Sciatic nerve (tissue), 2 donors: ENCODE measurements at places on chromosomes 16 and 17.

DNA sequence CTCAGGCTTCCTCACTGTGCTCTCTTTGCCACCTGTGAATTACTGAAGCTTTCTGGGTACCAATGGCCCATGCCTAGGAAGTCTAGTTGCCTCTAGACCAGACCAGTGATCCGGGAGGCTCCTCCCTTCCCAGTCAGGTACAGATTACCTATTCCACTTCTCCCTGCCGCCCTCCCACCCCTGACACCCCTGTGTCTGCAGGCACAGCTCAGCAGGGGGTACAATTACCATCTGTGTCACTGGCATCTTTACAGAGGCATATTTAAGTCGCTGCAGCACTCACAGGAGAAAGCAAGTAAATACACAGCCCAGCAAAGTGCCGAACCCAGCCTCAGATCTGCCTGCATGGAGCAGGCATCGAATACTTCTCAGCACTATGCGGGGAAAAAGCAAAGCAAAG is 5.3 kb upstream of the WSCD1 start:
- no peak for DNase-seq

DNA sequence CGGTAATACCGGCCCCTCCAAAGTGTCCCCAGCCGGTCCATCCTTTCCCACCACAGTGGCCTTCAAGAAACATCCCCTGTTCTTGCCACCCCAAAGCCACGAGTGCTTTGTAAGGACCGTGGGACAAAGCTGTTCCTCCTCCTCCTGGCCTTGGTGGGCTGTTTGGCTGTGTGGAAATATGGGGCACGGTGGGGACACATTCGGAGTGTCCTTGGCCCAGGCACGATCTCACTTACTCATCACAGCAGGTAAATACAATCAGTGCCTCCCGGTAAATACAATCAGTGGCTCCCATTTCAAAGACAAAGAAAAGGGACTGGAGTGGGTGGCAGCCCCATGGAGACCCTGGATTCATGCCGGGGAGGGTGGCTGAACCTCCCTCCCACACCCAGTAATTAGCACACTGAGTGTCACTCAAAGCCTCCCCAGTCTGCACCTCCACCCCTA is 10.4 kb downstream of the SCN4A start:
- DNase-seq, result no peak

- no peak for DNase-seq
Observed at GRCh38 chr17:56478836-56479447, 114.6 kb upstream of the NOG start.

DNA sequence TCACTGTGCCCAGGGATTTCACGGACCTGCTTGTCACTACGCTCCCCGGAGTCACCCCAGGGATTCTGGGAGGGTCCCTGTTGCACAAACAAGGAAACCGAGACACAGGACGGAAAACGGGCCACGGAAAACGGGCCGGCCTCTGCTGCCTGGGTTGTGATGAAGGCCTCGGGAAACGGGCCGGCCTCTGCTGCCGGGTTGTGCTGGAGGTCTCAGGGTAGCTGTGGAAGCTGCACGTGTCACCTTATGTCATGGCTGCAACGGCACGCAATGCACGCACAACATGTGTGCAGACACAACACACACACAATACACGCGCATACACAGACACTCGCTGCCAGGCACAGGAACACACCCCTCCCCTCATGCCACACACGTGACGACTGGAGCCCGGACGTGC is 27.0 kb upstream of the GNG13 start:
- DNase-seq, result no peak

GRCh38 chr17:32215696-32216095 is 49.9 kb upstream of the RHBDL3 start:
- DNase-seq, result no peak

- no peak for DNase-seq
Observed at GRCh38 chr16:11405331-11406176, 60.3 kb downstream of the RMI2 start.

- DNase-seq, result no peak
Observed at GRCh38 chr17:50903604-50904517, 37.7 kb upstream of the TOB1 start.

- no peak for DNase-seq
Observed at GRCh38 chr17:43216369-43216761, 4.7 kb downstream of the TMEM106A start.

- DNase-seq, result no peak
Observed at GRCh38 chr17:14744761-14745473, 444.0 kb downstream of the HS3ST3B1 start.

- no peak for DNase-seq
Observed at GRCh38 chr17:80166446-80166845, 3.4 kb upstream of the CARD14 start.

- no peak for DNase-seq
Observed at GRCh38 chr17:36755586-36755985, 154.2 kb downstream of the MRM1 start.

DNA sequence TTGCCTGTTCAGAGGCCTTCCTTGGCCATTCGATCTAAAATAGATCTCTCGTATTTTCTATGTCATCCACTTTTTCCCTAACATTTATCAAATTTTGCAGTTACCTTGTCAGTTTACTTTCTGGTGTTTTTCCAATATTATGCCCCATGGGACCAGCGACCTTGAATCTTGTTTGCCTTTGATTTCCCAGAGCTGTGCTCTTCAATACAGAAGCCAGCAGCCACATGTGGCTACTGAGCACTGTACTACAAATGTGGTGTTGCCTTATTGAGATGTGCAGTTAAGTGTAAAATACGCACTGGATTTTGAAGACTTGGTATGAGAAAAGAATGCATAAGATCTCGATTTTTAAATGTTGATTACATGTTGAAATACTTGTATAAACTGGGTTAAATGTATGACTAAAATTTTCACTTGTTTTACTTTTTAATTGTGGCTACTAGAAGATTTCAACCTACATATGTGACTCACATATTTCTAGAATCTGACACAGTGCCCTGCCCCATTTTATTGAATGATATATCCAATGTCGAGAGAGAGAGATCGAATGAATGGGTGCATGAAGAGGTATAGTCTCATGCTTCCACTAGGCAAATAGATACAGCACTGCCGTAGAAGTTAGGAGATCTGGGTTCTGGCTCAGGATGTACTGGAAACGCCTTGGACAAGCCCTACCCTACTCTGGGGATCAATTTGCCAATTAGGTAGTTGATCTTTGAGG is 824 bp upstream of the PSME3 start:
- no peak for DNase-seq

DNA sequence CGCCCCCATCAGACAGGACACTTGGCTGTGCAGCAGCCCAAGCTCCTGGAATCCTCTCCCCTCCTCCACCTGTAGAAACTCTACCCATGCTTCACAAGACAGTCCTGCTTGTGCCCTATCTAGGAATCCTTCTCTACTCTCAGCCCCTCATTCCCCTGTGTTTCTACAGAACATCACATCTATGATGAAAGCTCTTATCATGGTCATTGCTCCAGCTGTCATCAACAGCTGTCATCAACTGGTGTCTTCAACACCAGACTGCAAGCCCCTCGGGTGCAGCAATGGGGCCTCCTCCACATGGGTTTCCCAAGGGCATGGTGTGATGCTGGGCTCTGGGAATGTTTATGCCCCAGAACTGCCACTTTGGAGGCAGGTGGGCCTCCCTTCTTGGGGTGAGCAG is 21.1 kb upstream of the CDRT4 start:
- no peak for DNase-seq

DNA sequence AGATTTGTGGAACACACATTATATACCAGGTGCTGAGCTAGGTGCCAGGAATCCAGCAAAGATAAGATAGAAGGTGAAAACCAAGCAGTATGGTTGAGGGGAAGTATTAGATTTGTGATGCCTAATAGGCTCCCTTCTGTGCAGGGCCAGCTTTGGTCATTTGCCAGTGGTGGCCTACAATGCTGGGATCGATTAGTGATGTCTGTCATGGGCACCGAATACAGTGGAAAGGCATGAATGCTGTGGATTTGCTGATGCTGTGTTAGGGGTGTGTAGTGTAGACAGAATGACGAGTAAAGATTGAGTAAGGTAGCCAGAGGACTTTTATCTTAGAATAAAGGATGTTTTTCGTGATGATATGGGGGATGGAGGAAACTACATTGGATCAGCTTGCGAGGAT is 48.9 kb downstream of the SNX29 start:
- DNase-seq, result no peak

GRCh38 chr16:81630635-81631031 is 148.5 kb upstream of the PLCG2 start:
- DNase-seq, result no peak

DNA sequence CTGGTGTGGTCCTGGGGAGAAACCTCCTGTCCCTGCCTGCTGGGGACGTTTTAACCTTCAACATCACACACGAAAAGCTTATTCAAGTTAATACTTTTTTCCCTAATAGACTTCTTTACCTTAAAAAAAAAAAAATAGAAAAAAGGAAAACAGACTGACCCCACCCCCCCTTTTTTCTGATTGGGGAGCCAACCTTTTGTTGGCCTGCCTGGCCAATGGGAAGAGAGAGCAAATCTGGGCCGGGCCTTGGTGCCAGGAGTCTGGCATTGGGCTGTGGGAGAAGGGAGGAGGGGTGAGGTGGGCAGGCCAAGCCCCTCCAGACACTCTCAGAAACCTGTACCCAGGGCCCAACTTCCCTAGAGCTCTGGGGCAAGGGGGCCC is 3.0 kb downstream of the CBX8 start:
- no peak for DNase-seq

DNA sequence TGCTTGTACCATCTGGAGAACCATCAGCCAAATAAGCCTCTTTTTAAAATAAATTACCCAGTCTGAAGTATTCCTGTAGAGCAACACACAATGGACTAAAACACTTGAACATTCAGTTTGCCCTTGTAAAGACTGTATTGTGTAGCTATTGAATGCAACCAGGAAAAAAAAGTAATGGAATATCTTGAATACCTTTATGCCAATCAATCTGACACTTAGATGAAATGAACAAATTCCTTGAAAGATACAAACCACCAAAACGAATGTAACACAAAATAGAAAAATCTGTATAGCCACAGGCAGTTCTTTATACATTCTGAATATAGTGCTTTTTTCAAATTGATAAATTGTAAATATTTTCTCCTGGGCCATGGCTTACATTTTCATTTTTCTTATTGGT is 63.3 kb upstream of the KCNJ16 start:
- no peak for DNase-seq

- DNase-seq, result no peak
Observed at GRCh38 chr17:74235911-74236371, 22.6 kb downstream of the TTYH2 start.

GRCh38 chr17:41486316-41486715 is 3.4 kb downstream of the KRT36 start:
- DNase-seq, result no peak

DNA sequence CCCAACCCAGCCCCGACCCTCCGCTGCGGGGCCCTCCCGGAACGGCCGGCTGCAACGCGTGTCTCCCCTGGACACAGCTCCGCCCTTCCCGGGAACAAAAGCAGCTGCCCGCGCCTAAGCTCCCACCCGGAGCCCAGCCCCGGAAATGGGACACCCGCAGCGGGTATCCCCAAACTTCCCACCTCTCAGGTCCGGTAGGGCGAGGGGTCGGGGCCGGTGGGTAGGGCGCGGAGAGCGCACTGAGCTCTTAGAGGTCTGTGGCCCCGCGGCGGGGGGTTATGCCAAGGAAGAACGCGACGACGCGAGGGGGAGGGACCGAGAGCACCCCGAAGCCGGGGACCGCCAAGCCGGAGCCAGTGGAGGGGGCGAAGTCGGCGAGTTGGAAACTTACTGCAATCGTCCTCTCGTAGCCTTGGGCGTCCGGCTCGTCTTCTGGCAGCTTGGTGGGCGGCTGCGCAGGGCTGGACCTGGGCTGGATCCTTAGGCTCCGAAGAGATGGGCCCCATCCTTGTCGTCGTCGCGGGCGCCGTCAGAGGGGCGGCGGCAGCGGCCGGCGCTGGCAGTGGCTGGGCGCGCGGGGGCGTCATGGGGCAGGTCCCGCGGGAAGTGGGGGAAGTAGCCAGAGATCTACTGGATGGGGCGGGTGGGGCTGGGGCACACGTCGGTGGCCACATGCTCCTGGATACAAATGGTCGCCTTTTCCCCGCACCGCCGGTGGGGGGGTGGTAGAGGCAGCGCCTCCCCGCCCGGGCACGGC is 6.9 kb downstream of the USP6 start:
- DNase-seq, result peak; percentile 63

GRCh38 chr17:10125531-10126275 is 72.7 kb downstream of the GAS7 start:
- peak; percentile 56 for DNase-seq

GRCh38 chr17:17728550-17729251 is 47.4 kb downstream of the RAI1 start:
- DNase-seq, result no peak

DNA sequence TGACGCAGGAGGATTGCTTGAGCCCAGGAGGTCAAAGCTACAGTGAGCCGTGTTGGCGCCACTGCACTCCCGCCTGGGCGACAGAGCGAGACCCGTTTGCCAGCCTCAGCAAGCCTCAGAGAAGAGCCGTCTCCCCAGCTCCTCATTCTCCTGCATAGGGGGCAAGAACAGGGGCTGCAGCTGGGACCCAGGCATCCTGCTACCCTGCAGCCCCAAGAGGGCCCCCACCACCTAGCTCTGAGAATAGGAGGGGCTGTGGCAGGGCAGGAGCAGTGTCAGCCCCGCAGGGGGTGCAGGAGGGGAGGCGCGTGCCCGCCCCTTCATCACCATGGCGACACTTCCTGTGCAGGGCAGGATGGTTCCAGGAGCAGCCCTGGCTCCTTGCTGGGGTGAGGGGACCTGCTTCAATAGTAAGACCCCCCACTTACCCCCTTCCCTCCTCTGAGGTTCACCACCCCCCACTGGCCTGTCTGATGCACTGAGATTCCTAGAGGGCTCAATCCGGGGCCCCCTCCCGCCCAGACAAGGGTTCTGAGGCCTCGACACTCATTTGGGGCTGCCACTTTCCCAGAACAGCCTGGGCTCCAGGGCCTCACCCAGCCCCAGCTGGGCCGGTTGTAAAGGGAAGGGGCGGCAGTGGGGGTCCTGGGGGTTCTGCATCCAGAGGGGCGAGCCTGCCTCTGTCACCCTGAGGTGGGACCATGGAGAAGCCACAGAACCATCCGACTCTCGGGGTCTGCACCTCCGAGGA is 20.2 kb downstream of the VASN start:
- DNase-seq, result no peak

DNA sequence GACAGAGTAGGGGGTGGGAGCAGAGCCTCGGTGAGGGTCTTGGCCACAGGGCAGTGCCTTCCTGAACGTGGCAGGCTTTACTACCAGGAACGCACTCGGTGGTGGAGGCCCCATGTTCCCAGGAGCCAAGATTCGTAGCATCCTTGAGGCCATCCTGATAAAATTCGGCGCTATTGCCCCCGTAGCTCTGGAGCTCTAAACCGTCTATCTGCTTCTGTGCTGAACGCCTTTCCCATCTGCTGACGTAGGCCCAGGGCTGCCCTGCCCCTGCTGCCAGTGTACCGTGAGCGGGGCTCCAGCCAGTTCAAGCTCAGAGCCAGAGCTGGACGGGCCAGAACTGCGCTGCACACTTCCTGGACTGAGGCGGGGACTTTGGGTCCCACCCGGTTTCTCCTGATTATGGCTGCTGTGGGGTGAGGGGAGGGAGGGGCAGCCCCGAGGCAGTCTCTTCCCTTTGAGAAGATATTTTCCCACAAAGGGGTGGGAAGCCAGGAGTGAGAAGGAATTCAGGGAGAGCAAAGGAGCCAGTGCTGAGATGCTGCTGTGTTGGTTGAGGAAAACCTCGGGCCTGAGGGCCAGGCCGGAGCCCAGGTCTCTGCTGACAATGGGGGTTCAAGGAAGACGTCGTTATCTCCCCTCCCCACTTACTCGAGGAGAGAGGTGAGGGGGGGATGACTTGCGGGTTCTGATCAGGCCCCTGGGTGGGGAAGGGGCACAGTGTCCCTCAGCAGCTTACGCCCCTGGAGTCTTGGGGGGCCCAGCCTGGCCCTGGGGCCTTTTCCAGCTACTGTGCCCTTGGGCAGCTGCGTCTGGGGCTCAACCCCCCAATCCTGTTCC is 29.4 kb downstream of the OR1D5 start:
- peak; percentile 47 for DNase-seq
